Activated gamma-delta T cell treated with Interleukin-2 at 50 U/mL for 16 hours (primary cell): ENCODE measurements at places on chromosomes 7 and 10.
A peak's percentile ranks its signal among the peaks of the same experiment; 100 is the strongest.

GRCh38 chr7:75836798-75837197 lies 23.2 kb upstream of the CCL24 start:
- DNase-seq, result no peak

DNA sequence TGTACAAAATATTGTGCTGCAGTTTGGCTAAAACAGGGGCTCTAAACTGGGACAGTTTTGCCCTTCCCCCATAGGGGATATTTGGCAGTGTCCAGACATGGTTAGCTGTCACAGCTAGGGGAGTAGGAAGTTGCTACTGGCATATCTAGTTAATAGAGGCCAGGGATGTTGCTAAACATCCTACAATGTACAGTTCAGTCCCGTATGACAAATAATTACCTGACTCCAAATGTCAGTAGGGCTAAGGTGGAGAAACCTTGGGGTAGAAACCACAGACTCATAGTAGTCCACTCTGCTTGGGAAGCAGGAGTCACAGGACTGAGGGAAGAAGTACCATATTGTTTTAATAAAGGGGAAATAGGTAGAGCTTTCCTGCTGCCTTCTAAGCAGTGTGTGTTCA lies 39.8 kb downstream of the WBP1L start:
- DNase-seq, result no peak

- no peak for DNase-seq
Measured at GRCh38 chr7:133411395-133411794, 158.5 kb downstream of the EXOC4 start.

DNA sequence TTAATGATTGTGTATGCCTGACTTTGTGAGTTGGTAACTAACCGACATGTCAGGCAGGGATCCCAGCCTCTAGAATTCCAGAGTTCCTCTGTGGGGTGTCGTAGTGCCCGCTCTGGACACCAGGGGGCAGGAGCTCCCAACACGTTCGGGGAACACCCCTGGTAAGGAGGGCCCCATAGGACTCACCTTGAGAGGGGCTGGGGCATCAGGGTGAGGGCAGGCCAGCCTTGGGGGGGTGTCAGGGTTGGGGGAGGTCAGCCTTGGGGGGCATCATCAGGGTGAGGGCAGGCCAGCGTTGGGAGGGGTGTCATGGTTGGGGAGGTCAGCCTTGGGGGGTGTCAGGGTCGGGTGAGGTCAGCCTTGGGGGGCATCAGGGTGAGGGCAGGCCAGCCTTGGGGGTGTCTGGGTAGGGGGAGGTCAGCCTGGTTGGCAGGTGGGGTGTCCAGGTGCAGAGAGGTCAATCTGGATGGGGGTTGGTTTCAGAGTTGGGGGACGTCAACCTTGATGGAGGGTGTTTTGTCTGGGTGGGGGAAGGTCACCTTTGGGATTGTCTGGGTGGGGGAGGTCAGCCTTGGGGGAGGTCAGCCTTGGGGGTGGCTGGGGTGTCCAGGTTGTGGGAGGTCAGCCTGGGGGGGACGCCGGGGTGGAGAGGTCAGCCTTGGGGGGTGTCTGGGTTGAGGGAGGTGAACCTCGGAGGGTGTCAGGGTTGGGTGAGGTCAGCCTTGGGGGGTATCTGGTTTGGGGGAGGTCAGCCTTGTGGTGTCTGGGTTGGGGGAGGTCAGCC lies 45.6 kb upstream of the SUN1 start:
- DNase-seq, result peak; percentile 73

GRCh38 chr10:120433141-120433540 lies 23.9 kb upstream of the PLPP4 start:
- no peak for DNase-seq
